ENCODE measurements at places on chromosomes 13 and 19.

DNA sequence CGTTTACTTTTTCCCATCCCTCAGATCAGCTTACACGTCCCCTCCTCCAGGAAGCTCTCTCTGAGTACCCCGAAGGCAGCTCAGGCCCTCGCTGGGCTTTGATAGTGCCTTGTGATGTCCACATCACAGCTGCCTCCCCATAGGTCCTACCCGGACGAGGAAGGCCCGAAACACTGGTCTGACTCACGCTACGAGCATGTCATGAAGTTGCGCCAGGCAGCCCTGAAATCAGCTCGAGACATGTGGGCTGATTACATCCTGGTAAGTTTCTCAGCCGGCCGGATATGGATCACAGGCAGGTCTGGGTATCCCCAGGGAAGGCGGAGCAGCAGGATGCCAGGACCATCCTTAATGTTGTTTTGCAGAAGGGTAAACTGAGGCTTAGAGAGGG, 4.8 kb downstream of the COLGALT1 start:
- no peak for DNase-seq

GRCh38 chr13:97329331-97329730, 104.6 kb upstream of the RAP2A start:
- no peak for DNase-seq

DNA sequence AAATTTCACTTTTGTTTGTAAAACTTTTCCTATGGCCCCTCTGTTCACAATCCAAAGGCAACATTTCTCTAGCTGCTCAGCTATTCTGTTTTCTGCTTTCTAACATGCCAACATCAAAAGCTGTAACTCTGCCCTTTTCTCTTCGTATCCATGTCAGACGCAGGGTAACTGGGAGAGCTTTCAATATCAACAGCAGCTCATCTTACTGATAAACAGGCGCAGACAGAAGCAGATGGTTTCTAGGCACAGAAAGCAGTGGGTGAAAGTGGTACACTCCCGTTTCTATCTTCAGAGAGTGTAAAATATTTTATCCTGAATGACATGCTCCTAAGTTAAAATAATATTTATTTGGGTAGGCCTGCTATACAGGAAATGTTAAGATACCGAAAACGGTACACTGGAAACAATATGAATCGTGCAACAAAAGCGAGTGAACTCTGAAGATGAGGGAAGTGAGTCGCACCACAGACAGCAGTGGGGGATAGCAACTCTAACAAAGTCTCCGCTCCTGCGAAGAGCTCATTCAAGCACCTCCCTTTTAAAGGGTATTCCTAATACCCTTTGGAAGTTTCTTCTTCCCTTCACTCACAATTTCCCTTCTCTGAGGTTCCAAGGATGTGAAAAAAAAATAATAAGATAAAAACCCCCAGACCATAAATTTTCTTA, 798.3 kb downstream of the GPC5 start:
- DNase-seq, result no peak

DNA sequence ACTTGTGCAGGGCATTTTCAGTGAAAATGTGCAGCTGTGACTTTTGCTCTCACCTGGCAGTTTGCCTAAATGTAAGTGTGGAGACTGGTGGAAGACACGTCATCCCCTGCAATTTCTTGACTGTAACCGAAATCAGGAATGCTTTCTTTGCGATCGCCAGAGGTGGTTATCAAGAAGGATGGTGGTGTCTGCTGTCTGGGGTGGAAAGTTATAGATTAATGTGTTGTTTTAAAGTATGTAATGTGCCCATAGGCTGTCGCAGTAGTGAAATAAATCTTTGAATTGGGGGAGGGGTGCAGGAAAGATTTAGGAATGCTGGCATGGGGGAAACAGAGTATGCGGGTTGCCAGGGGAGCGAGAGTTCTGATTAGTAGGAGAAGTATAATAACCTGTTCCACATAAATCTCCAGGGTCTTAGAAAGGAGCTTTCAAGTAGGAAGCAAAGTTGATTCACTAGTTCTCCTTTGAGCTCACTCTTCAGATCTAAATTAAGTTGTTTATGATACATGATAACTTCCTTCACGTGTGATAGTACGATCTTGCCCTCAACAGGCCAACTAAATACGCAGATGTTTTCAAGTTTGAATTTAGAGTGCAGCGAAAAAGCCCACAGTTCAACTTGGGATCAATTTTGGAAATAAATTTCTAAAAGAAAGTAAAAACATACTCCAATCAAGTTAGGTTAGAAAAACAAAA, 1520.0 kb upstream of the SLC10A2 start:
- DNase-seq, result no peak

GRCh38 chr13:76991796-76992547, at the start of gene CLN5:
TSS of gene CLN5 (plus strand) at chr13:76992081. CDS start at chr13:76992099, 18 bp downstream.
- peak; percentile 62 for DNase-seq

GRCh38 chr13:75907044-75907443, 270.9 kb downstream of the LMO7 start:
- no peak for DNase-seq

DNA sequence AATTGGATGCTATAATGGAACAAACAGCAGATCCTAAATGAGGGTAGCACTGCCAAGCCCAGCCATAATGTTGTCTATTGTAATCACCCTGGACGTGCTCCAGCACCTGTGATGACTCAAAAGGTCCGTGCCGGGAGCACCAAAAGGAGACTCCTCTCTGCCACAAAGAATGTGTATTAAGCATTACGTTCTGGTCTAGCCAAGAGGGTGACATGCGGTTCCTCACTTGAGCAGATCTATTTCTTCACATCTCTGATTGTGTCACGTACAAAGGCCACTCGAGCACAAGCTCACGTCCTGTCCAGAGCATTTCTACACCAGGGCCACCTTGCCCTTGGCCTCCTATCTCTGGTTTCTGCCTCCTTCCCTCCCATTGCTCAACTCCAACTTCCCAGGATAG, 219.9 kb upstream of the IRS2 start:
- no peak for DNase-seq

GRCh38 chr13:113231306-113232207, 22.1 kb downstream of the CUL4A start:
- no peak for DNase-seq

DNA sequence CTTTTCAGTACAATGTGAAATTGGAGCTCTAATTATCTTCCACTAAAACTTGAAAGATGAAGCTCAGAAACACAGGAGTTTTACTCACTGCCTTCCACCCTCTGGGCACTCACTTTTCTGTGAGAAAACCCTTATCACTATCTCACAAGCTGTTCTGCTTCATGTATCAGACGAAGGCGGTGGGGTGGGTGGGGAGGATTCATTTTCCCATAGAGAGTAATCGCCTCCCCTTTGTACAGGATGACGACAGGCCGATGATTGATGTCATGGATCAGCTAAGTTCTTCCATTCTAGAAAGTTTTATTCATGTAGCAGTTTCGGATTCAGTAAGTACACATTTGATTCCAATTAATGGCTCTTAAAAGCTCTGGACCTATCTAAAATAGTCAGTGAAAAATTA, 139.9 kb downstream of the ZAR1L start:
- DNase-seq, result no peak

GRCh38 chr13:103284466-103284865, 218.2 kb upstream of the SLC10A2 start:
- no peak for DNase-seq

DNA sequence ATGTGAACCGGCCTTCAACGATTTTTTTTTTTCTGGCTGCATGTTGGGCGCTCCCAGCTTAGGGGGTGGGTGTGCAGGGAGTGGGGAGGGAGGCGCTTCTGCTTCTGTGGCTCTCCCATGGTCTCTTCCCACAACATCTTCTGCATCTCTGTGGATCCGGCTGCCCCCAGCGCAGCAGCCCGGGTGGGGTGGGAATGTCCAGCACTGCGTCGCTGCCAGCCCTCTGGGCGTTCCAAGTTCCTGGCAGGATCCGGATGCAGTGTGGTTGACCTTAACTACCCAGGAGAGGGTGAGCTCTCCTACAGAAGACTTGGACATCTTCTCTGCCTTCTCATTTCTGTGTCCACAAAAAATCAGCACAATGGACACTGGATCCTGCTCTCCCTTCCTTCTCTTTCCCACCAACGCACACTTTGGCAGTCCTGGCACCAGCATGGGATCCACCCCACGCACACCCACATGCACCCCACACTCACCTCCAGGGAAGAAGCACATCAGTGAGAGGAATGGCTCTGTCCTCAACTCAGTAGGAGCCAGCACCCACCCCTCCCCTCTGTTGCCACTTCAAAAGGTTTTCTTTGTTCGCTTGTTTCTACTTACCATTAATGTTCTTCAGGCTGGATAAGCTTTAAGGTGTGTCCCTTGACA, 177.3 kb downstream of the COL4A1 start:
- DNase-seq, result no peak

DNA sequence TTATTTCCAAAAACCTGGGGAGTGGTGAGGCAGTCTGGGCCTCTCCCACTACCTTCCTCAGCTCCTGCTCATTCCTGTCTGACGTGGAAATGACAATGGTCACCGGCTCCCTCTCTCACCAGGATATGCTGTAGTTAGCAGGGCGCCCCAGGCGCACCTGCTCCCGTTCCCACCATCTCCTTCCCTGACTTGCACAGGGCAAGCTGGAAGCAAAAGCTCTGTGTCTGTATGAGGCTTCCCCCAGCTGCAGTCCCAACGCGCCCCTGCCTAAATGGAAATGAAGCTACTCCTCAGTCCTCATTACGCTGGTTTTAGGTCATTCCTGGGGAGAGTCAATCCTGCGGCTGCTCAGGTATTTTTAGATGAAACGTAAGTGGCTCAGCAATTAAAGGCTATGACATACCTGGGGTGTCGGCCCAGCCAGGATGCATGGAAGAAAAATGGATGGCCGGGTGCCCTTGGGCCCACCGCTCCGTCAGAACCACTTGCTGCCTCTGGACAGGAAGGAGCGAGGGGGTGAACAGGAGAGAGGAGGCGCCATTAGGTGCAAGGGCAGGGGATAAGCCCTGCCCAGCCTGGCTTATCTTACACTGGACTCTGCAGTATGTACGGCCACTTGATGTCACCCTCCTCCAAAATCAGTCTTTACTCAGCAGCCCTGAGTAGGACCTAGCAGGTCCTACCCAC, 32.4 kb downstream of the DHRS12 start:
- DNase-seq, result no peak

- no peak for DNase-seq
These were observed 22.9 kb upstream of the ZNF724 start for GRCh38 chr19:23273022-23273589.

DNA sequence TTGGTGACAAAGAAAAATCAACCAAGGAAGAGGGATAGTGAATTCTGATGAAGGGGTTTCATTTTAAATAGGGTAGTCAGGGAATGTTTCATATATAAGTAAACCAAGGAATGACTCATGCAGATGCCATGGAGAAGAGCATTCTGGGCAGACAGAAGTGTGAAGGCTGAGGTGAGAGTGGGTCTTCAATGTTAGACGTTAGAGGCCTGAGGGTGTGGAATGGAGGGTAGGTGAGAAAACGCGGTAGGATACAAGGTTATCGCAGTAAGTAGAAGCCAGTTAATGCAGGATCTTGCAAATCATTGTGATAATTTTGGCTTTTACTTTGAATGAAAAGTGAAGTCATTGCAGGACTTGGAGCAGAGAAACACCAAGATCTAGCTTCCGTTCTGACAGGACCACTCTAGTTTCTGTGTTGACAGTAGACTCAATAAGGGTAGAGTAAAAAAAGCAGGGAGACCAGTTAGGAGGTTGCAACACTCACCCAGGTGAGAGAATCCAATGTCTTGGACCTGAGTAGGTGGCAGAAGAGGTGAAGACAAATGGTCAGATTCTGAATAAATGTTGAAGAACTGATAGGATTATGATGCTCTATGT, 225.2 kb upstream of the TMTC4 start:
- DNase-seq, result no peak

DNA sequence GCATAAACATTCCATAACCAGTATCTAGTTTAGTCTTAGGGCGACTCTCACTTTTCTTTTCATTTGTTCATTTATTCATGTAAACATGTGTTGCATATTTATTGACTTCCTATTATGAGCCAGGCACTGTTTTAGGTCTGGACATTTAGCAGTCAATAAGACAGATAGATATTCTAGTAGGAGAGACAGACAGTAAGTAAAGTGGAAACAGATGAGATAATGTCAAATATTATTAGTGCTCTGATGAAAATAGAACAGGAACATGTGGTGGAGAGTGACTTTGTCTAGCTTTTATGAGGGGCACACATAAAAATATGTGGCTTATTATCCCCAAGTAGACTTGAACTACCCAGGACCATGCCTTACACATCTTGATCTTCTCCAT, 193.0 kb downstream of the NDFIP2 start:
- DNase-seq, result no peak

- DNase-seq, result no peak
These were observed 485.5 kb downstream of the DIAPH3 start for GRCh38 chr13:59677966-59678814.

DNA sequence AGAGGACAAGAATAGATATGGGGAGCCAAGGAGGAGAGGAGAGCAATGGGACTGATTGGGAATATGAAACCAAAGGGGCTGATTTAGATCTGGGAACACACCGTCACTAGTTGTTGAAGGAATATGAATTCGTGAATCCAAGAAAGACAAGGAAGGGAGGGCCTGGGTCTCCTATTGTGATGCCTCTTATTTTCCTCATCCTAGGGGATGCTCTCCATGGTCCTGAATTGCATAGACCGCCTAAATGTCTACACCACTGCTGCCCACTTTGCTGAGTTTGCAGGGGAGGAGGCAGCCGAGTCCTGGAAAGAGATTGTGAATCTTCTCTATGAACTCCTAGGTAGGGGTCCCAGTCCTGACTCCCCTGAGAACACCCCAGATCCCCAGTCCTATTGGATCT, 21.5 kb downstream of the RYR1 start:
- DNase-seq, result no peak

GRCh38 chr13:52615812-52616211, 26.4 kb upstream of the HNRNPA1L2 start:
- no peak for DNase-seq

DNA sequence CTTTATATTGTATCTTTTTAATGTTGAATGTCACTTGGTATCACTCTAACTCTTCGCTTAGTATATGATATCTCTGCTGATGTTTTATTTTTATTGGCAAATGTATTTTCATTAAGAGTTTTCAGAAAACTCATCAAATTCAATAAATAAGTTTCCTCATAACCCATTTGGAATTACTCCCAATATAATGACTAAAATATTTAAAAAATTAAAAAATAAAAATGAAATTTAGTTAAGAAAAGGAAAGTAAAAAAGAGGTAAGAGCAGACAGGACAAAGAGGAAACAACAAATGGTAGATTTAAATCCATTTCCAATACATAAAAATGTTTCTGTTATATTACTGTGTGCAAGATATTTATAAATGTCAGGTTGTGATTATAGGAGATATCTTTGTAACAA, 548.9 kb upstream of the SPRY2 start:
- DNase-seq, result no peak
